CD4-positive, alpha-beta T cell treated with Interleukin-6 at 100 ng/mL for 8 hours (primary cell): ENCODE measurements at places on chromosomes 3 and 15.

- no peak for DNase-seq
Measured at GRCh38 chr3:179949412-179949811, 87.3 kb downstream of the PEX5L start.

DNA sequence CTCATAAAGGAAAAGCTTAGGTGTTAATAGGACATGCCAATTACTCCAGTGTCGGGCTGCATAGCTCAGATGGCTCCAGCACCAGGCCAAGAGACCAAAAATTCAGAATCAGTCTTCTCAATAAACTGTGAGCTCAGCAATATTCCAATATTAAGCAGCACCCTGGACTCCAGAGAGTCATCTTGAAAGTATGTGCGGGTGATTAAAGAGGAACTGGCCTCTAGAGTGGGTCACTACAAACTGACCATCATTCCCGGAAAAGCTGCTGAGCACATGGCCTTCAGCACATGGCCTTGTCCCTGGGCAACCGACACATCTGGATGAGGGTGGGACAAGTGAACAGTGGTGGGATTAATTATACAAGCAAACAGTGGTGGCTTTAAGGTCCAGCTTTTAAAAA, 59.0 kb downstream of the MAGI1 start:
- DNase-seq = no peak

GRCh38 chr15:92541291-92542200, 114.0 kb downstream of the FAM174B start:
- no peak for DNase-seq

DNA sequence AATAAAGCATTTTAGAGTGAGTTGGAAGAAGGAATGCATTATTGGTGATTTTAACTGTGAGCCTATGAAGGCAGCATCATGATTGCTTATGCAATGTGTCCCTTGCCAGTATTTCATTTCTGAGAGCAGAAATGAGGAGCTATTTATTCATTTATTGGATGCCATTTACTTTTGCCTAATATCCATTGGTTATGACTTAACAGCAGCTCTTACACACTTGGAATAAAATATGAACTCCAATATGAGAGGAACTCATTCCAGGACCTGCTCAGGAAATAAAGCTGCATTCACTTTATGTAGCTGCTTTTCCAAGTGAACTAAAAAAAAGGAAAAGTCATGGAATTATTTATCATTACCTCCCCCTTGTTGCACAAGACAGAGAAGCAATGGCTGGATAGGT, 280.1 kb downstream of the LRTM1 start:
- no peak for DNase-seq

GRCh38 chr3:54563501-54564200, 364.2 kb downstream of the LRTM1 start:
- no peak for DNase-seq

GRCh38 chr3:12991481-12991837, 81.8 kb downstream of the IQSEC1 start:
- no peak for DNase-seq

DNA sequence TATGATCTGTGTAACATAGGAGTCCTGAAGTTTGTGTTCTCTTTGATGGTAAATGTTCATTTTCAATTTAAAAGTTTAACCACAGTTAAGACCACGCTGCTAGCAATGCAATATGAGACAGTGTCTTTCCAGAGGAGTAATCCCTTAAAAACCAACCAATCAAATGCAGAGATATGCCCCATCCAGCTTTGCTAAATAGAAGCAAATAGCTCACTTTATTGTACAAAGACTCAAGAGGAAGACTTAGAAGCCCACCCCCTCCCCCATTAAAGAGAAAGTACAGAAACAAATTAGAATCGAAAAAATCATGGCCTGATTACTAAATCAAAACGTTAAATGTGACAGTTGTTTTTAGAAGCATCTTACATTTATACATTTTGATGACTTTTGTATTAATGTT, 2.1 kb upstream of the ANP32A start:
- no peak for DNase-seq

DNA sequence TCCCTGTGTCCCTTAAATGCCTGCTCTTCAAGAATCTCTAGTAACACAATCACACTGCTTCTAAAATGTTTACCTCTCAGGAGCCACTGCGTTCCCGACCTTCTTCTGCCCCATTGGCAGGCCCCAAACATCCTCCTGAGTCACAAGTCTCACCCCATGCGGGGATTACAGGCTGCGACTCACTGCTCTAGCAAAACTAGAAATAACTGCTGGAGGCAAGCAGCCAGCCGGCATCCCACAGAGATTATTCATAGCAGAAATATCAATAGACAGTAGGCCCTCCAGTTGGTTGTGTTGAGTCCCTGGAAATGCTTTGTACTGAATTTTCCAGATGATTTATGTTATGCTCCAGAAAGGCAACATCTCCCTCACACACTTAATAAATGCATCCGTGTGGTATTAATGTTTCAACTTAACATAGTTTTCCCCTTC, 64.8 kb downstream of the RFTN1 start:
- no peak for DNase-seq

DNA sequence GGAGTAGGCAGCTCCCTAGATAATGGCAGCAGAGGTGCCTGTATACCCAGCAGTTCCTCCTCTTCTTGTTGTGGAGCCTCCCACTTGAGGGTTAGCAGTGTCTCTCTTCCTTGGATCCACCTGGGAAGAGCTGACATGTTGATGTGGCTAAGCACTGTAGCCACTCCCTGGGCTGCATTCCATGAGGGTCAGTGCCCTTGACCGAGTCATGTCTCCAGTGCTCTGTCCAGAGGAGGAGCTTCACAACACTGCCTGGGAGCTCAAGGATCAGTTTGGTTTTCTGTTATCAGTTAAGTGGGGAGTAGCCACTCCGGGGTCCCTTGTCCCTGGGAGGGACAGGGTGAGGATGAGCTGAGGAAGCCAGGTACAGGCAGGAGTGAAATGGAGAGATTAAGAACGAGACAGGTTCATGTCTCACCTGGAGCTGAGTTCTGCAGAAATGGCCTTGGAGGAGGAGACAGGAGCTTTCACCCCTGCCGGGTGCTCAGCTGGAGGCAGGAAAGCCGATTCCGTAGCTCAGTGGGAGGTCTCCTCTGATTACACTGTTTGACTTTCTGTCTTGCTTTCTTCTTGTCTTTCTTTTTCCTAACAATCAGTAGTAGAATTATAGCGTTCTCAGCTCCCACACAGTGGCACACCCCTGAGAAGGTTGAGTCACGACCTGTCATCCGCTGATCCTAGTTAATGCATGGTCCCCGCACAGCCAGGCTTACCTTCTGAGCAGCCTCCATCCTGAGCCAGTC, 57.9 kb upstream of the SEC22A start:
- no peak for DNase-seq
